GM23248 (cell line): ENCODE measurements at places on chromosomes 16 and 17. TPM values are rescaled to one million over a fixed set of nuclear protein-coding genes. Genes with fewer than 3 reads are reported as not detected.

- DNase-seq: no peak
Measured at GRCh38 chr16:14241631-14242030, 170.5 kb downstream of the MRTFB start.

DNA sequence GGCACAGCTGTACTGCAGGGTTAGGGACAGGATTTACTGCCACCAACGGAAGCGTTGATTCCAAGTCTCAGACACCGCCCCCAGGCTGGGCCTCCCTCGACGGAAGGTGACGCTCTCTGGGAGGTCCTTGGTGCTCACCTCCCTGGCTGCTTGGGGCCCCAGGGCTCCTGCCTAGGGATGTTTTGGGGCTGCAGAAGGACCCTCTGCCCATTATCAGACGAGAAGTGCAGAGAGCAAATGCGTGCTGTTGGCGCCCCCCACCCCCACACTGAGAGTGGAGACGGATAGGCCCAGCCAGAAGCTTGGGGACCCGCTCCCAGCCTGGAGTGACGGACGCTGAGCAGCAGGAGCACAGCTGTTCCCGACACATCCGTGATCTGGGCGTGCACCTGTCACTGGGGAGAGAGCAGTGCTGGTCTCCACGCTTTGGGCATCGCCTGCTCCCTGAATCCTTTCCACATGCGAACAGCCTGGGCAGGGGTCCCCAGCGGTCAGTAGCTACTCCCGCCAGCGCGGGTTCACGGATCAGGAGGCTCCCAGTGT lies 5.1 kb upstream of the SOX8 start:
- DNase-seq: no peak

DNA sequence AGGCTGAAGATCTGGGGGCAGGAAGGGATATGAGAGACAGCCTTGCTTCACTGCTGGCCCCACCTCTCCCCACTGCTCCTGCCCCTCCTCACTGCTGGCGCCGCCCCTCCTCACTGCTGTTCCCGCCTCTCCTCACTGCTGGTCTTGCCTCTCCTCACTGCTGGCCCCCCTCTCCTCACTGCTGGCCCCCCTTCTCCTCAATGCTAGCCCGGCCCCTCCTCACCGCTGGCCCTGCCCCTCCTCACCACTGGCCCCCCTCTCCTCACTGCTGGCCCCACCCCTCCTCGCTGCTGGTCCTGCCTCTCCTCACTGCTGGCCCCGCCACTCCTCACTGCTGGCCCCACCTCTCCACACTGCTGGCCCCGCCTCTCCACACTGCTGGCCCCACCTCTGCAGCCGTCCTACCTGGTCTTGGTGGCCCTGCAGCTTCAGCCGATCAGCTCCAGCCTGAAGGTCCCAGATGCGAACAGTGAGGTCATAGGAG lies 9.5 kb upstream of the PAM16 start:
- DNase-seq: peak; percentile 22

- DNase-seq: no peak
Measured at GRCh38 chr16:54237-54581, 581 bp downstream of the SNRNP25 start.

DNA sequence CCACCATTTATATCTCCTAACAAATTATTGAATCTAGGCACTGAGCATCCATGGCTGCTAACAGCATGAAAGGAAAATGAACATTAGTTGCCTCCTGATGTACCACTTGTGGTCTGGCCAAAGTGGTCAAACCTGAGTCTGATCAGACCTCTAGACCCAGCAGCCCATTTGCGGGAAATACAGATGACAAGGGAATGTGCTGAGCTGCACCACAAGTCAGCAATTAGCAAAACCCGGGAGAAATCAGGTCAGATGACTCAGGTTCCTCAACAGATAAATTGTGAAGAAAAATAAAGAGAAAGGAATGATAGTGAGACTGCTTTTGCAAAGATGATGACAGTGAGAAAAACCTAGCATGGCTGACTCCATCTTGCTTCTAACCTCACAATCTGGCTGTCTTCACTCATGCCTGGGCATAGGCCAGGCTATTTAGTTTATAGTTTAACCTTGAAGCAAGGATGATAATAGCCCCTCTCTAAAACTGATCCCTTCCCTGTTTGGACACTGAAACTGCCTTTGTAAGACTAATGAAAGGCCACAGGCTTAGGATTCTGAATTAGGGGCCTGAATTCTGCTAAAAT lies 142.7 kb upstream of the ASIC2 start:
- peak; percentile 26 for DNase-seq

- DNase-seq: no peak
Measured at GRCh38 chr17:73972901-73973300, 230.6 kb upstream of the RPL38 start.

DNA sequence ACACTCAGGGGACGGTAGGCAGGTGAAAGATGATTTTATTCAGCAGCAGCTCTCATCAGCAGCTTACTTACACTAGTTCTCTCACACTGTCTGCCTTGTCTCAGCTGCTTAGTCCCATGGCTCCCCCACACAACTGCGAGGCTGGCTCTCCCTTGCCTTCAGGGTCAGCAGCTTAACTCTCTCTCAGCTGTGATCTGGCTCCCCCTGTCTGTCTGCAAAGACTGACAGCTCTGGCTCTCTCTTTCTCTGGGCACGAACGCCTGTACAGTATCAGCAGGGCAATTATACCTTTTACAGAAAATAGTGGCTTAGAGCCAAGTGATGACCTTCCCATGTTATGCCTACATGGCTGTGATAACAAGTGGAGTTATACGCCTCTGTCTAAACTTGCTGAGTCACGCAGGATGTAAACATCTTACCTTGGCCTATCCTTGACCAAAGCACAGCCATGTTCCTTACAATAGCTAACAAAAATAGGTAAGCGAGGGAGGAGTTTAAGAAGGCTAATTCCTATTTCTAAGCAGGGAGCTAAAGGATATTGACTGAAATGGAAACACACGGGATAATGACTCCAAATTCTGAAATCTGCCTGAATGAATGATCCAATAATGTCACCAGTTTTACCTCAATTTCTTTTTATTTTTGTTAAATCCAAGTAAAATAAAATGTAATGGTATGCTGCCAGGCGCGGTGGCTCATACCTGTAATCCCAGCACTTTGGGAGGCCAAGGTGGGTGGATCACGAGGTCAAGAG lies 1.1 kb upstream of the NDUFAB1 start:
- peak; percentile 26 for DNase-seq

GRCh38 chr17:17220529-17220928 lies 14.4 kb upstream of the PLD6 start:
- no peak for DNase-seq

DNA sequence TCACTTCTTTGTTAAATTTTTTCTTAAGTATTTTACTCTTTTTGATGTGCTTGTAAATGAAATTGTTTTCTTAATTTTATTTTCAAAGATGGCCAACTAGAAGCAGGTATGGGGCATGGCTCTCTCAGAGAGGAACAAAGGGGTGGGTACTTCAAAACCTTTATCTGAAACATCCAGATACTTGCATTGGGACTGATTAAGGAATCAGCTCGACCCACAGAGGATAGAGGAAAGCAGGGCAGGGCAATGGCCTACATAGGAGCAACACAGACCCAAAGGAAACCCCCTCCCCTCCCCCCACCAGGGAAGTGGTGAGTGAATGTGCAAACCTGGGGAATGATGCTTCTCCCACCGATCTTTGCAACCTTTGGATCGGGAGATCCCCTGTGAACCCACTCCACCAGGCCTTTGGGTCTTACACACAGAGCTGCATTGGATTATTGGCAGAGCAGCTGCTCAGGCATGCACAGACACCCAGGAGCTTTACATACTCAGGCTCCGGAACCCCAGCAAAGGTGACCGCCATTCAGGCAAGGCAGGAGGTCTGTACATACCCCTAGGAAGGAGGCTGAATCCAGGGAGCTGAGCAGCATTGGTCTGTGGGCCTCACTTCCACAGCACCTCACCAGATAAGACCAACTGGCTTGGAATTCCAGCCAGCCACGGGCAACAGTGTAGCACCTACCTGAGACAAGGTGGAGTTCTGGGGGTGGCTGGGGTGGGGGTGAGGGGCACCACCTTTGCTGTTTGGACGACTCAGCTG lies 3.0 kb upstream of the CCR7 start:
- DNase-seq: no peak

GRCh38 chr17:7444682-7445618 lies at the start of gene CHRNB1:
Gene CHRNB1 (plus strand): TSS chr17:7445061. CDS start chr17:7445128, 67 bp downstream.
- DNase-seq: peak; percentile 62

DNA sequence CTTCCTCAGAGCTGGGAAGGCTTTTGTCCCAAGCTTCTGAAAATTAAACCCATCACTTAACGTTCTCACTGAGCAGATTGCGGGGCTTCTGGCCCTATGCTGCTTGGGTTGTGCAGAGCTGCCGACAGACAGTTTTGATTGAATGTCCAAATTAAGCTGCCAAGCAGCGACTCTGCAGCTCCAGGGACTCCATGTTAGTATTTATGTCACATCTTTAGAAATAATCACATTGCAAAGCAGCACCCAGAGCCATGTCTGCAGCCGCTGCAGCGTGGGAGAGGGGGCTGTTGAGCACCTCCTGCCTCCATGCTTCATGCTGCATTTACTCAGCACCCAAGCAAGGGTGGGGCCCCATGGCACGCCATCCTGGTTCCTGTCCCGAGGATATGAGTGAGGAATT lies 178.2 kb upstream of the CACNG3 start:
- no peak for DNase-seq

- peak; percentile 83 for DNase-seq
Measured at GRCh38 chr17:560432-560873, 154.2 kb downstream of the VPS53 start.

GRCh38 chr16:74296432-74297144 lies at the start of gene PSMD7:
Gene PSMD7 (plus strand): TSS chr16:74296814. CDS start chr16:74296915, 101 bp downstream.
- DNase-seq: peak; percentile 97

GRCh38 chr16:4947722-4948503 lies 10.2 kb upstream of the SEC14L5 start:
- no peak for DNase-seq

DNA sequence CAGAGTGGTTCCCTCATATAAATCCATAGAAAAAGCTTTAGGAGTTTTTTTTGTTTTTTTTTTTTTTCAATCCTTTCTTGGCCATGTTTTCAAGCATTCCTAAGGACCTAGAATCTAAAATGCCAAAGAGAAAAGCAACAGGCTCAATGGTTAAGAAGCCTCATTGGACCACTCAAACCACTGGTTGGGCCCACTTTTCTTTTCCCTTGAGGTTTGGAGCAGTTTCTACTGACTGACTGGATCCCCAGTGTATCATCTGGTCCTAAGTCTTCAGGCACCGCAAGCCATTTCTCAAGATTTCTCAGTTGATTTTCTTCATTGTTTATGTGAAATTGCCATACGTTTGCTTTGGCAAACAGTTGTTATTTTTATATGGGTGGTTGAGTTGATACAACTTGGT lies 14.4 kb downstream of the METTL9 start:
- DNase-seq: no peak

GRCh38 chr17:49252148-49252695 lies 21.6 kb upstream of the PHOSPHO1 start:
- peak; percentile 40 for DNase-seq

DNA sequence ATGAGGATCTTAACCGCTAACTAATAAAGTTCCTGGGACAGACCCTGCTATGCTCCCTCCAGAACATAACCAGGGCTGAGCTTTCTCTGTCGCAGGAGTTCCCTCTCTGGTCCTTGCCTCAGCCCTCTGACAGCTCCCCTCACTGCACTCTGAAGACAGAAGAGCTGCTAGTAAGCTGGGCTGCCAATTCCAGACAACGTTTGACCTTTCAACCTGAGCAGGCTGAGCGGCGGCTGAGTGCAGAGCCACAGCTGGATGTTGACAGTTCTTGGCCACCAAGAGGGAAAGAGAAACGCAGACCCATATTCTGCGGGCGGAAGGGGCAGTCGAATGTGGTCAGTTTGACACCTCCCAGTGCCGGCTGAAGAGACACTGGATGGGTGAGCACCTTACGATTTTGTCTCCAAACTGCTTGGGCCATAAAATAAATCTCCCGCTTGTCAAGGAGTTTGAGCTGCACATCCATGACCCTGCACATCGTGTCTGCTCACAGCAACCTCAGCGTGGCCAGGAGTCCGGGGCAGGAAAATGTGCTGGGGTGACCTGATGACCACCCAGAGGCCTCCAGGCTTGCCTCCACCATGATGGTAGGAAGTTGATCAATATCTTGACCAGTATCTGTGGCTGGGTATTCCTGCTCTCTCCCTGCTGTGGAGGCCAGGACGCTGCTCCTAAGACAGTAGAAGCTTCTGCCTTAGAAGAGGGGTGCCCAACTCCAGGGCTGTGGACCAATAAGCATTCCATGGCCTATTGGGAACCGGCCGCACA lies 209.2 kb downstream of the PARN start:
- DNase-seq: no peak

DNA sequence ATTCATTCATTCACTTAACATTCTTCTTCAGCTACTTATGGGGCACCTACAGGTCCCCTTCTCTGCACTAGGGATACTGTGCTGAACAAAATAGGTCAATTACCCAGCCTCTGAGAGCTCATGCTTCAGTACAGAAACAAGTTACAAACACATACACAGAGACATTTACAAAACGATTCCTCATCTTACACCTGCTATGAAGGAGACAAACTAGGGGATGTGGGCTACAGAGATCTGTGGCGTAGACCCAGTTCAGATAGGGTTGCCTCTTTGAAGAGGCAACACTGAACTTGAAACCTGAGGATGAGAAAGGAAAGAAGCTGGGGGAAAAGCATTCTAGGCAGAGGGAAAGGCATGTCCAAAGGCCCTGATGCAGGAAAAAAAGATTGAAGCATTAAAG lies 5.2 kb downstream of the IL21R start:
- no peak for DNase-seq

DNA sequence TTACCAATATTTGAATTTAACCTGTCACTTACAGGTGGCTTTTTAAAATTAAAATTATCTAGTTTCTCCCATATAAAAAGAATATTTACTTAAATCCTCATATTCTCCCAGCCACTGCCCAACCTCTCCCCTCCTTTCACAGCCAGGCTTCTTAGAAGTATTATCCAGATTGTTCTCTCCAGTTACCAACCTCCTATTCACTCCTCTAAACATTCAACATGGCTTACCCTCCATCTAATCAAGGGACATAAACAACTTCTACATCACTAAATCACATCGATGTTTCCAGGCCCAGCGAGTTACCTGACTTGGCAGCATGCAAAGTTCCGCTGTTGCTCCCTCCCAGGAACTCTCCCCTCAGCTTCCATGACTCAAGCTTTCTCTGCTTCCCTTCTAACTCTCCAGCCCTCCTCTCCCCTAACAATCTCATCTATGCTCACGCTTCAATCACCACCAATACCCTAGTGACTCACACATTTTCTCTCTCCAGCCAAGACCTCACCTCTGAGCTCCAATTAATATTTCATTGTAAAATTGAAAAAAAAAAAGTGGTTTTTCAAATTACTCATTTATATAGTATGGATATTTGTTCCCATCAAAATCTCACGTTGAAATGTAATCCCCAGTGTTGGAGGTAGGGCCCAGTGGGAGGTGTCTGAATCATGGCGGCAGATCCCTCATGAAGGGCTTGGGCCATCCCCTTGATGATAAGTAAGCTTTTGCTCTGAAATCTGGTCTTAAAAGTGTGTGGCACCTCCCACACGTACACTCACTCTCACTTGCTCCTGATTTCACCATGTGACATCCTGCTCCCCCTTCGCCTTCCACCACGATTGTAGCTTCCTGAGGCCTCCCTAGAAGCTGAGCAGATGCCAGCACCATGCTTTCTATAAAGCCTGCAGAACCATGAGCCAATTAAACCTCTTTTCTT lies 88.5 kb downstream of the HELZ start:
- no peak for DNase-seq

CES1 gene
- 0.76 TPM in 1 of 2 replicates, not detected in the other for total RNA-seq

CNGB1 gene
- not detected in 2 replicates for total RNA-seq

MARCHF10 gene
- 1.8 and 7.1 TPM in 2 replicates for total RNA-seq

EPX gene
- not detected in 2 replicates for total RNA-seq

NOXO1 gene
- total RNA-seq: not detected in 2 replicates

HBZ gene
- total RNA-seq: not detected in 2 replicates

TAF15 gene
- 27.5 and 39.3 TPM in 2 replicates for total RNA-seq

SRCIN1 gene
- not detected in 2 replicates for total RNA-seq

KRTAP1-1 gene
- 1.6 and 4.2 TPM in 2 replicates for total RNA-seq

MTSS2 gene
- 13.2 and 23.7 TPM in 2 replicates for total RNA-seq

SYCE1L gene
- total RNA-seq: not detected in 2 replicates
